ENCODE measurements at places on chromosomes 5 and 9.

DNA sequence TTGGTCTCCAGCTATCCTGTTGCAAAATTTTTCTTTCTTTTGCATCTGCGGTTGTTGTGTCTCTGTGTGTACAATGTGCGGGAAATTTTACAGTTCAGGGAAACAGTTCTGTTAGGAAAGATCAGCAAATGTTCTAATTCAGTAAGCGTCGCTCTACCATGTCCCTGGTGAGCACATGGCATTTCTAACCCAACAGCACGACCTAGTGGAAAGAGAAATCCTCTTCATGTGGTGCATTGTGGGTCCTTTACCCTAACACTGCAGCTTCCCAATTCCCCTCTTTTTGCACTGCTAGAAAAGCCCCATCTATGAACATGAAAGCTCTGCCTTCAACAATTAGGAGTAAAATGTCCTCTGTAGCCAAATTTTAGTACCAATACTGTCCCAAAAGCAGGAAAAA, 974.2 kb upstream of the CDH9 start:
- no peak for DNase-seq

- peak; percentile 74 for DNase-seq
Observed at GRCh38 chr9:113154471-113154870, 3.7 kb downstream of the SLC31A2 start.

DNA sequence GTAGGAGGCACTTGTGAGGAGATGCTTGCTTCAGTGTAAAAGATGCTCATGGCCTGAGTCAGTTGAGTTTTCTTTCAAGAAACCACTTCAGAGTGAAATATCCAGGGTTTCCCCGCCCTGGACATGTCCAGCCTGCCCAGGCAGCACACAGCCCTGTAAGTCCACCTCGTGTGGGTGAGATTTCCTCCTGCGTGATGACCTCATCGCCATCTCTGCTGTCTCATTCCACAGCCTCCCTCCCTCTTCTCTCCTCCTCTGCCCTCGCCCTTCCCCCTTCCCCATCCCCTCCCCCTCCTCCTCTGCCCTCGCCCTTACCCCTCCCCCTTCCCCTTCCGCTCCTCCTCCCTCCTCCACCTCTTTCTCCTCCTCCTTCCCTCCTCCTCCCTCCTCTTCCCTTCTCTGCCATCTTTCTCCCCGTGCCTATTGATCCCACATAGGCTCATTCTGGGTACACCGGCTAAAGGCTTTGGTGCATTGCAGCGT, 34.0 kb upstream of the NCS1 start:
- DNase-seq, result peak; percentile 25

- no peak for DNase-seq
Observed at GRCh38 chr5:1840071-1840547, 38.9 kb downstream of the NDUFS6 start.

- no peak for DNase-seq
Observed at GRCh38 chr5:95956021-95956899, 5.4 kb downstream of the ELL2 start.

DNA sequence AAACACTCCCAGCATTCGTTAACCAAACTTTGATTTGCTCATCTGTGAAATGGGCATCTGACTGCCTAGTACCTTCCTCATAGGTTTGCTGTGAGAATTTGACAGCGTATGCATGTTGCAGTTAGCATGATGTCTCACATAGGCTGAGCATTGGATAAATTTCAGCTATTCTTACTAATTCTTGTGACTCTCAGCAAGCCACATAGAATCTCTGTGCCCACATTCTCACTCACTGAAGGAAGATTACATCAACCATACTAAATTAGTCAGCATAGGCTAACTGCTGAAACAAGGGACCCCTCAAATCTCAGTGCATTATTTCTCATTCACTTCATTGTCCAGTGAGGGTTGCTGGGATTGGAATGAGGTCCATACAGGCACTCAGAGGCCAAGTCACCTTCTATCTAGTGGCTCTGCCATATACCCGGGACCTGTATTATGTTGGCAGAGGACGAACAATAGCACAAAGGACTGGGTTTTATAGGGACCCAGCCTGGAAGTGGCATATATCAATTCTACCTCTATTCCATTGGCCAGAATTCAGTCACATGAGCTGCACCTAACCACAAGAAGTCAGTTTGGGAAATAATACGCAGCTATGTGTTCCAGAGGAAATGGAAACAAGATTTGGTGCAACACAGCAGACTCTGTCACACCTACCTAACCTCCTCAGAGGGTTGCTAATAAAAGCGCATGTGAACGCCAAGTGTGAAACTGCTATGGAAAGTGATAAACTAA, 4.2 kb upstream of the PTGER4 start:
- DNase-seq, result peak; percentile 14

GRCh38 chr5:121421646-121422045, 430.0 kb upstream of the FTMT start:
- no peak for DNase-seq

GRCh38 chr9:130276955-130277354, 11.4 kb downstream of the HMCN2 start:
- no peak for DNase-seq

DNA sequence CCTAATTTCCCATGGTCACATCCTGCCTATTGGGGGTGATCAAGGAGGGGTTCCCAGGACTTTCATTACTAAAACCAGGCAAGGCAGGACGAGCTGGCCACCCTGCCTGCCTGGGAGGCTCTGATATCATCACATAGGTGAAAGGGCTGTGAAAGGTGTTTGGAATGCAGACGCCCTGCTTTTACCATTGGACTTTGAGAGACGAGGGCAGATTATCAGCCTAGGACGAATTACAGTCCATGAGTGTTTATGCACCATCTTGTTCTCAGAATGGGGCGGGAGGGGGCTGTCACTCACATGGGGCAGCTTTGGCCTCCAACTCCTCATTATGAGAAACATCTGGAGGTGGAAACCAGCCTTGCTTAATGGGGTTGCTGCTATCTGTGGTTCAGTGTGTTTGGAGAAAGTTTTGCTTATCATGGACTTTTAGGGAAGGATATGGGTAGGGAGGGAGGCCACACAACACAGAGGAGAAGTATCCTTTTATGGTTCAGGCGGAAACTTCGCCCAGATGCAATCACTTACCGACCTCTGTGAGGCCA, 69.8 kb upstream of the UBTD2 start:
- no peak for DNase-seq

- DNase-seq, result peak; percentile 27
Observed at GRCh38 chr5:163190283-163190682, 247.1 kb upstream of the CCNG1 start.

DNA sequence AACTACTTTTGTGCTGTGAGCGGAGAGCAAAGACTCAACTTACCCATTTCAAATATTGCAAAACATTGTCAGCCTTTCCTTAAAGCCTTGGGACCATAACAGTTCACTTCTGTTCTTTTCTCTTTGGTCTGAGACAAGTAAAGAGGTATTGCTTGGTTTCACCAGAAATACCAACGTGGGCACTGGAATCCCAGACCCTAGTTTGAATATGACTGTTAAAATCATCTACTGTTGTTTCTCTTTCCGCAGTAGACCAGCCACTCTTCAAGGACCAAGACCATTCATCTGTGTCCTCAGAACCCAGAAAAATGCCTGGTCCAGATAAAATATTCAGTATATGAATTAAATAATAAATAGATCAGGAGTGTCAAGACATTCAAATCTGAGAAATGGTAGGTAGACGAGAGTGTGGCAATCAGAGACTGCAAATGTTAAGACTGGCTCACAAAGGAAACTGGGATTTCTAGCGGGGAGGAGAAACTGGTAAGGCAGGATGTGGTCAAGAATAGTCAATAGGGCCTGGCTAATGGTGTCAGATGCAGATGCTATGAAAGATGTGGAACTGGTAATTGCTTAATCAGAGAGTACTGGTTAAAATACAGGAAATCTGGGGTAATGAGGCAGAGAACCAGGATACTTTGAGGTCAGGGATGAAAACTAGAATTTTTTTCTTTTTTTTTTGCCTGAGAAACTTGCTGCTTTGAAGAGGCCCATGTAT, 82.1 kb upstream of the IL33 start:
- DNase-seq, result peak; percentile 96

DNA sequence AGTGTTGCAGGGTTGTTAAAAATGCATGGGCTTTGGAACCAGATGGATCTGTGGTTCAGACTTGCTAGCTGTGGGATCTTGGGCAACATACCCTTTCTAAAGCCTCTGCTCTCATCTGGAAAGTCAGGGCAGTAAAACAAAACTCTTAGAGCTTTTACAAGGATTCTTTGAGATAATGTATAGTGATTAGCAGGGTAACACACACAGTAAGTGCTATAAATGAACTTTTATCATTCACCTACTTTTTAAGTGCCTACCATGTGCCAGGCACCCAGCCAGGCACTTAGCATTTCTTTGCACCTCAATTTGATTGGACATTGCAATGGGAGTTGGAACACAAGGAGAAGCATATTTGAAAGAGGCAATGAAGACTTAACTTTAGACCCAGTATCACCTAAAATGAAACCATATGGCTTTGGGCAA, 208.6 kb upstream of the PAPPA start:
- peak; percentile 2 for DNase-seq

- DNase-seq, result no peak
Observed at GRCh38 chr5:33631786-33632185, 191.0 kb downstream of the TARS1 start.

DNA sequence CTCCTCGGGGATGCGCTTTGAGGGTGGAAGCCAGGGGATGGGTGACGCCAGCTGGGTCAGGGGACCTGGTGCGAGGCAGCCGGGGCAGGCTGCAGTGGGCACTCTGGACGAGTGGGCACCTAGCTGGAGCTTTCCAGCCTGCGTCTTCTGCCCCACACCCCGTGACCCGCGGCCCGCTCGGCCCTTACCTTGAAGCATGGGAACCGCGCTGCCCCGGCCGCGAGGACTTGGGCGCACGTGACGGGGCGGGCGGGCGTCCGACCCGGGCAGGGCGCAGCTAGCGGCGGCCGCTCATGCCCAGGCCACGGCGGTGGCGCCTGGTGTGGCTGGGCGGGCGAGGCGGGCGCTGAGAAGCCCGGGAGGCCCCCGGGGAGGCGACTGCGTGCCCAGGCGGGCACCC, 300 bp downstream of the FAM163B start:
- no peak for DNase-seq

DNA sequence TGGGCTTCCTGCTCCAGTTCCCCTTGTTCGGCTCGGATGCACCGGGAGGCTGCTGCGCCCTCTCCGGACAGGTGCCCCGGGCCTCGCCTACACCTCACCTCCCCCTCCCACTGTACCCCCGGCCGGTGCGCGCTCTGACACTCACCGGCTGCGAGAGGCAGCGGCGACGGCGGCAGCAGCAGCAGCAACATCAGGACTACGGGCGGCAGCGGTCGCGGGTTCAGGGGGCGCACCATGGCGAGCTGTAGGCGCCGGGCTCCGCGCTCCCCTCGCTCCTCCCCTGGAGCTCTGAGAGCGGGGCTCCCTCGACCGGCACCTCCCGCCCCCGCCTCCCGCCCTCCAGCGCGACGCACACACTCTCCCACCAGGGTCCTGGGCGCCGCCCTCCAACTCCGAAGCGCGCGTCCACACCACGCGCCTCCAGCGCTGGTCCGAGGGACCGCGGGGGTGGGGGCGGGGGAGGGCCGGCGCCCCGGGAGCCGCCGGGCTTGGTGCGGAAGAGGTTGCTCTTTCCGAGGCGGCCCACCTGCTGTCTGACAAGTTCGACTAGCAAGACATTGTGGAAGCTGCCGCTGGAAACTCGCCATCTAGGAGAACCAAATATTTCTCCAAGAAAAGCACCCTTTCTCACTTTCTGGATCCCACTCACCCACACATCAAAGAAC, at the start of gene GFRA3:
Gene GFRA3 (minus strand): TSS at position 433 of the 665 bp plus-strand sequence. CDS start 197 bp downstream, at position 236.
- DNase-seq, result no peak

DNA sequence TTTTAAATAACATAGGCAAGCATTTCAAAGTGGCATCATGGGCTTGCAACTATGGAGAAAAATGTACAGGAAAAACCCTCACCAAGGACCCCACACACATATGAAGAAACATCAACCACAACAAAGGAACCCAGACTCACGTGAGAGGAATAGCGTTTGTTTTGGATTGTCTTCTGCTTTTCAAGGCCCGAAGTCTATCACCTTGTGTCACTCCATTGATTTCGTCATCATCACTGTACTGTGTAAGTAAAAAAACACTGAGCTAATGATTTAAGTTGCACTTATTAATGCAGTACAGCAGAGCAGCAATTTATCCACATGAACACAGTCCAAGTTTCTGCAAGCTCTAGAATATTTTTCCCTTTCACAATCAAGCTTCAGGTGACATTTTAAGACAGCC, 72.4 kb downstream of the HABP4 start:
- peak; percentile 50 for DNase-seq

DNA sequence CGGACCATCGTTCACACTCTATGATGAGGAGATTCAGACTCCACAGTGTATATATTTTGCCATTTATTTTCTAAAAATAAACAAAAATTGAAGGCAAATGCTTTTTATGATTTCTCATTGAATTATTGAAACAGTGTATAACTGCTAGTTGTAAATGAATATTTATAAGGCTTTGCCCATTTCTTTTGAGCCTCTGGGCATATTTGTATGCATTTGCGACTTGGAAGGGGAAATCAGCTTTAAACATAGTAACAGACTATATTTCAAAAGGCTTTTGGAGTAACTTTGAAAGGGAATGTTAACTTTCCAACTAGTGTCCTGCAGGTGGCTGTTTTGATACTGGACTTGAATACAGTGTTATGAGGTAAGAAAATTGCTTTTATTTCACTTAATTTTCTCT, 26.0 kb downstream of the MRPL22 start:
- no peak for DNase-seq

GRCh38 chr9:16022228-16022627, 469.4 kb downstream of the CCDC171 start:
- DNase-seq, result no peak

- DNase-seq, result no peak
Observed at GRCh38 chr5:134223406-134224248, 2.2 kb downstream of the PPP2CA start.

GRCh38 chr5:97840643-97841042, 657.6 kb upstream of the RIOK2 start:
- no peak for DNase-seq

- DNase-seq, result no peak
Observed at GRCh38 chr5:6611334-6612256, 21.2 kb downstream of the NSUN2 start.

GRCh38 chr5:138022912-138023311, 10.0 kb downstream of the FAM13B start:
- no peak for DNase-seq

DNA sequence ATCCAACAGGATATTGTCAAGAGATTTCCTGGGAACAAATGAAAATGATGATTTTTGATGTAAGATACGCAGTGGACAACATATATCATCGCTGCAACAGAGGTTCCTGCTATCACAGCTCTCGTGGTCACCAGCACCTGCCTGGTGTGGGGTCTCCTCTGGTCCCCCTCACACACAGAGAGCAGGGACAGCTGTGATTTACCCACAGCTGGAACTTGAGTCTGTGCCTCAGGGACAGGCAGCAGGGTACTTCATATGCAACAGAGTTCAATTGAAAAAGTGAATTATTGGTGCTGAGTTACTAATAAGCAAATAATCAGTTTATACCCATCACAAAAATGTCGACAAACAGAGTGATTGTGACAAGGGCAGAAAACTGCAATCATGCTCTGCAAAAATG, 93.4 kb downstream of the LMX1B start:
- no peak for DNase-seq

DNA sequence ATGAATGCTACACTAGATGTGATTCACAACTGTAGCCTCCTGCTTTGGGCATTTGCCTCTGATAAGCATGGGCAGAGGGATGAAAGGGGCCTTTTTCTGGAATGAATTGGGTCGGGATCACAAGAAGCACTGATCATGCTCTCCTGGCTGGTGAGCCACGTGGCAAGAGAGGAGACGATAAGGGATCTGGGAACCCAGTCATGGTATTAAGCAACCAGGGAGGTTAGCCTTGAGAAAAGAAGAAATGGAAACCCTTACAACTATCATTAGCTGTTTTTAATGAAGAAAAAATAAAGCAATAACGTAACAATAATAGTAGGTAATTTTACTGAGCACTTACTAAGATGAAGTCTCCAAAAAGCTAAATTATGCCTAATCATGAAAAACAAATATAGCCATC, 50.0 kb upstream of the RAI14 start:
- no peak for DNase-seq

Measured in MV-4-11 (cell line).